Hippocampal formation (tissue), 2 donors: ENCODE measurements at places on chromosomes 4 and X.

DNA sequence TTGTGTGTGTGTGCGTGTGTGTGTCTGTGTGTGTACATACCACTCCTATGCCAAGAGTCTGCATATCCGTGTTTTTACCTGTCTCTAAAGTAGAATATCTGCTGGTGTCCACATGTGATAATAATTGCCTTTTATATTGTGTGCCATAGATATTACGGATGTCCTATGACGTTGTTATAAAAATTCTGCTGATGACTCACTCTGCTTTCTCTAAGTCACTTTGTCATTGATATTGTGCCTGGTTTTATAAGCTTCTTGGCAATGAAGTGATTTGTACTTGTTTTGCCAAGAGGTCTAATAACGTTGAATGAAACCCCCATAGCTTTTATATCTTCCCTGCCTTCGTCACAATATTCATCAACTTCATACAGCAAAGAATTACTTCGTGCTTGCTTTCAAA is 102.6 kb upstream of the C1GALT1C1 start:
- DNase-seq, result no peak

DNA sequence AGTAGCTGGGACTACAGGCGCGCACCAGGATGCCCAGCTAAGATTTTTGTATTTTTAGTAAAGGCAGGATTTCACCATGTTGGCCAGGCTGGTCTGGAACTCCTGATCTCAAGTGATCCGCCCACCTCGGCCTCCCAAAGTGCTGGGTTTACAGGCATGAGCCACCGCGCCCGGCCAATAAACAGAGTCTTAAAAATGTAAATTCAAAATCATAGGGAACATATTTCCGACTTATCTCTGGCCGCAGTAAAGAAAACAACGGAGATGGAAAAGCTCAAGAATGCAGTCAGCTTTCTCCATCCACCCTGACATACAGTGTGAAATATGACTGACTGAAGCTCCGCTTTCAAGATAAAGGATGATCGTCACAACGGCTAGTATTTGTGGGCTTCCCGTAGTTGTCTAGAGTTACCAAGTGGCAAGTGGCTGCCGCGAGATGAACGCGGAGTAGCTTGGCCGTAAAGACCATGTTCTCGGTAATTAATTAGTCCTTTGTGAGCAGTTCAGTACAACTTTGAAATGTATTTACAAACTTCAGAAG is 495.1 kb upstream of the FAT1 start:
- DNase-seq, result no peak

GRCh38 chr4:40238700-40239548 is 42.1 kb downstream of the RHOH start:
- DNase-seq, result no peak

GRCh38 chr4:173930329-173930967 is 353.0 kb downstream of the FBXO8 start:
- DNase-seq, result no peak

DNA sequence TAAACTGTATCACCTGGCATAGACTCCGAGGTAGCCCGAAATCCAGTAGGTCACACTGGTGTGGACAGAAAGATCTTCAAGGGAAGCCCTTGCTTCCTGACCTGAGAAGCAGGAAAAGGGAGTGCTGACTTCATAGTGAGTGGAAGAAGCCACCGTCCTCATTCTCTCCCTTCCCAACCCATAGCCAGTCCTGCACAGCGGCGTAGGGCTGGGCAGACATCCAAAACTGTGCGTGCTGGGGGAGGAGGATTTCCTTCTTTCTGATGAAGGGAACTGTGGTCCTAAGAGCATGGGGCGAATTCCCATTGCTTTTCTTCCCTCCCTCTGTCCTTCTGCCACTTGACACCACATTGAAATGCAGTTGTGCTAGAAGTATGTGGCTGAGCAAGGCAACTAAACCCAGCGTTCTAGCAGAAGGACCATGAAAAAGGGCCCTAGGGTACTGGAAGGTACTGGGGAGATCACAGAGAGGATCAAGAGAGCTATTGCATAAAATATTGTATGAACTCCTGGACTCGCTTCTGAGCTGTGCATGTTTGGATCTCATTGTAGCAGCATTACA is 66.9 kb downstream of the STOX2 start:
- DNase-seq, result peak; percentile 18
